GM13976 (cell line): ENCODE measurements at places on chromosomes 11 and 22.

GRCh38 chr11:109785198-109785597 is 308.0 kb upstream of the ZC3H12C start:
- DNase-seq = no peak

DNA sequence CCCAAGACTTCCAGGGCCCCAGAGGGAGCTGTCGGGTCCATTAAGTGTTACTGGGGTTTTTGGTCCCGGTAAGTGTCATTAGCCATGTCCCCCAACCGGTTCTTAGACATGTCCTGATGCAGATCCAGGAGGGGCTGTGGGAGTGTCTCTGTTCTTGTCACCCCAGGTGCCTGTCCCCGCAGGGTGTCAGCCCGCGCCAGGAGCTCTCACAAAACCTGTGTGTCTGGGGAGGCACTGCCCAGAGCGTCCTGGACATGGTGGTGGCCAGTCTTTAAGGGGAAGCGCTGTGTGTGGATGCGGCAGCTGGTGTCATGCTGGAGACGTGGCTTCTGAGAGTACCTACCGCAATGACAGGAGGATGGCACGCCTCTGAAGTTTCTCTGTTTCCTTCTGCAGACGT is 12.5 kb upstream of the PARVG start:
- no peak for DNase-seq

GRCh38 chr11:111570796-111571195 is 30.3 kb downstream of the LAYN start:
- DNase-seq = no peak

DNA sequence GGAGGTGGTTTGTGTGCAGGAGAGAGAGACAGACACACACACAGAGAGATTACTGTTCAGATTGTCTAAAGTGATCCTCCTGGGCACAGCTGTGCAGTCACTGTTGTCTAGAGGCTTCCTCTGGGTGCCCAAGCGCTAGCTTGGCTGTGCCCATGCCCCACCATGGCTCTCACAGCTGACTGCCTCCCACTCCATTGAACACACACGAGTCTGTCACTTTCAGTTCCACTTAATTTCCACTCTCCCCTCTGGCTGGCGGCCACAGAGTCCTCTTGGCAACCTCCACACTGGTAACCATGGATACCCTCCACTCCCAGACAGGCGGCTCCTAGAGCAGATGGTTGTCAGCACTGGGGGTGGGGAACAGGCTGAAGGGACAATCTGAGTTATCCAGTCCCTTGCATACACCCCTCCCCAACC is 29.1 kb downstream of the MAP6 start:
- DNase-seq = no peak

- peak; percentile 46 for DNase-seq
Measured at GRCh38 chr11:67117672-67118180, 1.3 kb upstream of the KDM2A start.

DNA sequence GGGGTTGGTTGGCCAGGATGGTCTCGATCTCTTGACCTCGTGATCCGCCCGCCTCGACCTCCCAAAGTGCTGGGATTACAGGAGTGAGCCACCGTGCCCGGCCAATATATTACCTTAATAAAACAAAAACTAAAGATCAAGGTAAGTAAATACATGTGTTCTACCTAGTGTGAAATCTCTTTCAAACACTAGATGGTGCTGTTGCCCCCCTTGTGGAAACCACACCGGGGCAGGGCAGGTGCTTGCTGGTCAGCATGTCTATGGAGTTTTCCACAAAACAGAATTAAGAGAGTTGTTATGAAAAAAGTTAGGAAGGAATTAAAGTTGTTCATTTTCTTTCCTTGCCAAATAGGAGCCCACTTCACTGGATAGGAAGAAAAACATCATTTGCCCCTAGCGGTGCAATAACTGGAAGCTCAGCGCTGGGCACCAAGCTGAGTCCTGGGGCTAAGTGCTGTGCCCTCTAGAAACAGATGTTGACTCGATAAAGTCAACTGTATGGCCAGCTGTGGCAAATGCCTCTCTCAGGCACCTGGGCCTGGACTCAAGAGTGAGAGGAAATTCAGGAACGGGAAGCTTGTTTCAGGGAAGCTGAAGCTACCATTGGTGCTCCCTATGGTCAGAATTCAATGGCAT is 6.3 kb upstream of the KCNJ5 start:
- DNase-seq = peak; percentile 76

DNA sequence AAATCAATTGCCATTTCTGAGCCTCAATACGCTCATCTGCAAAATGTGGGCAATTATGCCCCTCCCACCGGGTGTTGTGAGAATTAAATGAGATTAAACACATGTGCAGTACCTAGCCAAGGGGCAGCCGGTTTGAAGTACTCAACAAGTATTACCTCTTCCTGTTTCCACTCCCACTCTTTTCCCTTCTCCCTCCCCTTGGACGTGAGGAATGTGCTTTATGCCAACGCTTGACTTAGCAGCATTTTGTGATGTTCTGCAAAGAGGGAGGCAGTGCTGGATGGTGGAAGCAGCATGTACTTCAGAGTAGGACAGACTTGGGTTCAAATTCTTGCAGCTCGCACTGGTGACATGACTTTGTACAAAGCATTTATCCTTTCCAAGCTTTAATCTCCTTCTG is 306.0 kb downstream of the BUD13 start:
- no peak for DNase-seq

- peak; percentile 18 for DNase-seq
Measured at GRCh38 chr11:2275334-2276279, 5.2 kb upstream of the ASCL2 start.

- DNase-seq = no peak
Measured at GRCh38 chr11:2483426-2483825, 38.6 kb downstream of the KCNQ1 start.

DNA sequence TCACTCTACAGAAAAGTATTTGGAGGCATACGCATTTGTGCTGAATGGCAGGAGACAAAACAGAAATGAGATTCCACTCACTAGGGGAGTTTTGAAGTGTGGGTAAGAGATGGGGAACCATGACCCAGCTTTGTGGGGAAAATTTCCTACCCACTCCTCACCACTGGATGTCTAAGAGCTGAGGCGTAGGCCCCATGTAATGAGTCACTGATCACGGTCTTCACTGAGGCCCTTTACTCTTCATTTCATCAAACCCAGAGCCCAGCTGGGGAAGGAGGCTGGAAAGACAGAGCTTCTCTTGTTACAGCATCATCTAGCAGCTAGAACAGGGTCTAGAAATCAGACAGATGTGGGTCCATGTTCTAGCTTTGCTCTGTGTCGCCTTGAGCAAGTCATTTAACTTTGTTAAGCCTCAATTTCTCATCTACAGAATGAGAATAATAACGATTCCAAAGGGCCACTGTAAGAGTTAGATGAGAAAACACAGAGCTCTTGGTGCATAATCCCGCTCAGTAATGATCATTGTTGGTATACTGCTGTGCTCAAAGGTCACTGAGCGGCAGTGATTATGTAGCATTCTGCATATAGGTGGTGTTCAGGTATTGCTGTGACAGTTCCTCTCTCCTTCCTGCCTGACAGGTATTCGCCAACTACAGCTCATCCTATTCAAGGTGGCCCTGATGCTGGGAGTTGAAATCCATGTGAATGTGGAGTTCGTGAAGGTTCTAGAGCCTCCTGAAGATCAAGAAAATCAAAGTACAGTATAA is 97.2 kb downstream of the MICAL2 start:
- DNase-seq = no peak

- no peak for DNase-seq
Measured at GRCh38 chr11:96655474-96655873, 265.7 kb downstream of the JRKL start.

GRCh38 chr11:70068345-70068744 is 9.8 kb upstream of the ANO1 start:
- no peak for DNase-seq

DNA sequence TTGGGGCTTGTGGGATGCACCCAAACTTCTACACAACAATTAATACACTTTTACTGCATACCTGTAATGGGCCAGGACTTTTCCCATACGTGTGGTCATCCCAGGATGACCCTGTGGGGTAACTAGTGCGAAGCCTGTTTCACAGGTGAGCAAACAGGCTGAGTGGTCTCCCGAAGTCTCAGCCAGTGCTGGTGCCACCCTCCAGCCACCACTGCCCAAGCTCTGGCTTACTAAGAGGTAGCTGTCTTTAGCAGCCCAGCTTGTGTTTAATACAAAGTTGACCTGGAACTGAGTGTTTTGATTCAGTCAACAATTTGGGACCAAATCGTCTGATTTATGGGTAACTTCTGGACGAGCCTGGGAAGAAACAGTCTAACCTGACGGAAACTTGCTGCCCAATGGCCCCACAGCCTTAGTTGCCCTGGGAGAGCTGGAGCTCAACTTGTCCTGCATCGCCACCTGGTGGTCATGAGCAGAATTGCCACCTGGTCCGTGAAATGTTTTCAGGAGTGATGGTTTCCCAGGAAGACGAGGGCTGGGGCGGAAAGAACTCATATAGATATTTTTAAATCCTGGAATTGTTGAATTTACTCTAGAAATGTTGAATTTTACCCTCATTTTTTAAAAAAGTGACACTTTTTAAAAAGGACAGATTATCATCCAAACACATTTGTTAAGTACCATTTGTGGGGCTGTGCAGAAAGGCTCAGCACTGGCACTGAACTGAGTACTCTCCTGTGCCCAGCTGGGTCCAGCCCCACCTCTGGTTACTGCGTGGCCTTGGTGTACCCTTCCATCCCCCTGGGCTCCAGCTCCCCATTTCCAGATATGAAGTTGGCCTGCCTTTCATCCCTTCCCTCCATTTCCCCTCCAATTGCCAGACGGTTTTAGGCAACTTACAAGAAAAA is 95.5 kb upstream of the PARVA start:
- DNase-seq = peak; percentile 86

- peak; percentile 81 for DNase-seq
Measured at GRCh38 chr11:102368472-102368871, 21.5 kb downstream of the BIRC2 start.

GRCh38 chr11:64675450-64676260 is 47.3 kb downstream of the NRXN2 start:
- peak; percentile 62 for DNase-seq

- no peak for DNase-seq
Measured at GRCh38 chr22:38080850-38081635, 2.9 kb downstream of the SLC16A8 start.

DNA sequence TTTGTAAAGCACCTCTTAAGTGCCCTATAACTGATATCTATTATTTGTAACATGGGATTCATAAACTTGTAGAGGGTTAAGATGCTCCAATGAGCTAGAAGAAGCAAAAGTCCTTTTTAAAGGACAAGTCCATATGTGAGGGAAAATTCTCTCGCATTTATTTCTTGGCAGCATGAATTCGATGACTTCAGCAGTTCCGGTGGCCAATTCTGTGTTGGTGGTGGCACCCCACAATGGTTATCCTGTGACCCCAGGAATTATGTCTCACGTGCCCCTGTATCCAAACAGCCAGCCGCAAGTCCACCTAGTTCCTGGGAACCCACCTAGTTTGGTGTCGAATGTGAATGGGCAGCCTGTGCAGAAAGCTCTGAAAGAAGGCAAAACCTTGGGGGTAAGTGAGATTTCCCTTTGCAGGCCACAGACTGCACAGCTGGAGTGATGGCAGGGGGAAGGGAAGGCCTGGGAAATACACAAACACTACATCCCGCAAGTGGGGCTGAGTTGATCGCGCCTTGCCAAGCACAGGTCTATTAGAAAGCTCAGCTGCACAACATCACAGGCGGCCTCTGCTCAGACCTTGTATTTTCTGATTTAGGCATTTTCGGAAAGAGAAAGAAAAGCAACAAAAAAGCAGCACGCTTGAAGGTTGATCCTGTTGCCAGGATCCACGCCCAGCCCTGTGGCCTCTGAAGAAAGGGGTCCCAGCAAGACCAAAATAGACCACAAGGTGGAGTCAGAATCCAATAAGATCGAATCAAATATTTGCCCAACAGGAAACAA is 1.5 kb downstream of the MS4A8 start:
- DNase-seq = peak; percentile 49

DNA sequence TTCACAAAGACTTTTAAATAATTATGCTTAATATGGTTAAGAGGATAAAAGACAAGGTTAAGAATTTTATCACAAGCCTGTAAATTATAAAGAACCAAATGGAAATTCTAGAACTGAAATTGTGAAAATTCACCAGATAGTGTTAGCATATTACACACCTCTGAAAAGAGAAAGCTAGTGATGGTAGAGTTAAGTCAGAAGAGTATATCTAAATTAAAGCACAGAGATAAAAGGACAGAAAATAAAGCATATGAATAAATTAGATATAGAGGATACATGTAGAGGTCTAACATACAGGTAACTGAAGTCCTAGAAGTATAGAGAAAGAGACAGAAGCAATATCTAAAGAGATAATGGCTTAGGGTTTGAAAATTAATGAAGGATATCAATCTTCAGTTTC is 4.2 kb upstream of the CLTCL1 start:
- DNase-seq = no peak

DNA sequence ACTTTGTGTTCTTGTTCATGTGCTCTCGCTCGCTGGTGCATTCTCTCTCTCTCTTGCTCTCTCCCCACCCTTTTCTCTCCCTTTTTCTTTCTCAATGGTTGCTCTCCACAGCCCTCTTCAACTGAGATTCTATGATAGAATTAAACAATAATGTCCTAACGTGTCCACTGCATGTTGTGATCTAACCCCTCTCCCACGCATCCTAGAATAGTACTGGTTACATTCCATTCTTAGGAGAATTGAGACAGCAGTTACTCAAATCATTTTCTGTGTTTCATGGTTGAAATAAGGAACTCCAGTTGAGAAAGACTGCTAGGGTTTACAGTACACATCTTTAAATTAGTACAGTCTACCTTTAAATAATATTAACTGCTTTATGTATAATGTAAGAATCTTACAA is 318.1 kb upstream of the PITPNB start:
- no peak for DNase-seq

- DNase-seq = no peak
Measured at GRCh38 chr22:19864538-19865106, 9.9 kb upstream of the GNB1L start.
